ENCODE measurements at places on chromosomes 4 and X. TPM values are rescaled to one million over a fixed set of nuclear protein-coding genes. Genes with fewer than 3 reads are reported as not detected.

Gene F8
- total RNA-seq: 10.9 TPM

Gene WDR17
- total RNA-seq: 0.36 TPM

Gene FGF5
- total RNA-seq: 7.7 TPM

Gene ADGRG2
- under 0.01 TPM for total RNA-seq

Gene ANAPC10
- 23.9 TPM for total RNA-seq

Gene HERC5
- 0.88 TPM for total RNA-seq

Gene CPEB2
- 23.9 TPM for total RNA-seq

Gene MUC7
- total RNA-seq: not detected

Gene POF1B
- total RNA-seq: not detected

Gene DRP2
- 0.59 TPM for total RNA-seq

Gene IQCM
- not detected for total RNA-seq

Gene PLAC1
- total RNA-seq: not detected

Gene DOK7
- total RNA-seq: not detected

Gene FGFBP2
- 0.36 TPM for total RNA-seq

Gene TACC3
- total RNA-seq: 3.2 TPM

Gene NPY1R
- under 0.01 TPM for total RNA-seq

Gene PCDH19
- total RNA-seq: 0.59 TPM

Gene RNF128
- total RNA-seq: 0.72 TPM

Gene LRIT3
- under 0.01 TPM for total RNA-seq

Gene GLUD2
- 1.8 TPM for total RNA-seq

Gene CABS1
- not detected for total RNA-seq

Gene UBA1
- total RNA-seq: 150 TPM

Gene ANKRD50
- total RNA-seq: 27.5 TPM

Gene SLC6A14
- total RNA-seq: not detected

Gene TCEAL6
- not detected for total RNA-seq

Gene DSPP
- not detected for total RNA-seq

Gene KDR
- total RNA-seq: not detected

Gene MAP7D2
- under 0.01 TPM for total RNA-seq

Gene VEGFC
- total RNA-seq: 56.9 TPM

Gene FREM3
- total RNA-seq: not detected

Gene TCEAL7
- total RNA-seq: 6.5 TPM

Gene MAGEA9B
- not detected for total RNA-seq

Gene APOOL
- 9.1 TPM for total RNA-seq

Gene CRMP1
- under 0.01 TPM for total RNA-seq

Gene HTR2C
- total RNA-seq: not detected

Gene CC2D2A
- 35.4 TPM for total RNA-seq

Gene PLP1
- total RNA-seq: 0.29 TPM

Gene TLL1
- 0.36 TPM for total RNA-seq

Gene TSPAN5
- total RNA-seq: 41.8 TPM

Gene PDZD4
- under 0.01 TPM for total RNA-seq

Gene MEPE
- not detected for total RNA-seq

Data from osteoblast (primary cell).